ENCODE measurements at places on chromosomes 13 and 19.

- no peak for DNase-seq
Measured at GRCh38 chr13:46839399-46839798, 42.4 kb upstream of the ESD start.

DNA sequence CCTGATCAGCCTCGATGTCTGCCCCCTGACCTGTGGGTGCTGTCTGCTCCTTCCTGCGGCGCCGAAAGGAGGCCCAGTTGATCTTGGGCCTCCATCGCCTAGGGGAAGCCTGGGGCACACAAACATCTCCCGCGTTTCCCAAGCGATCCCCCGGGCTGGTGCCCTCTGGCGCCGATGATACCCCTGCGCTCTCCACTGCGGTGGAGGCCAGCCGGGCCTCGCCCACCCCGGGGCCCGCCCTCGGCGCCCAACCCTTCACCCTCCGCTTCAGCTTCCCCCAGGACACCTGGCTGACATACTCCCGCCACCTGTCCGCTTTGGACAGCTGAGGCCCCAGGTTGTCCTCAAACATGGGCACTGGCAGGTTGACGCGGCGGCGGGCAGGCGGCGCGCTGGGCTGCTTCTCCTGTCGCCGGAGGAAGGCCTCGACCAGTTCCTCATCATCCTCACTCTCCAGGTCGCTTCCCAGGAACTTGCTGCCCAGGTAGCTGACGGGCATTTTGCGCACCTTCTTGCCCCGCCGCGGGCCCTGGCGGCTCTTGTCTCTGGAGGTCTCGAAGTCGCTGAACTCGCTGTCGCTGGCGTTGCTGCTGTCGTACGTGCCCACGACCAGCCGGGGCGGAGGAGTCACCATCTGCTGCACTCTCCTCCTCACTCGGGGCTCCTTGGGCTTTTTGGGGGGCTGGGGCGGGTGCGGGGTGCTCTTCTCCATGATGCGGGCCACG is 1.3 kb downstream of the CCDC8 start:
- DNase-seq, result no peak

DNA sequence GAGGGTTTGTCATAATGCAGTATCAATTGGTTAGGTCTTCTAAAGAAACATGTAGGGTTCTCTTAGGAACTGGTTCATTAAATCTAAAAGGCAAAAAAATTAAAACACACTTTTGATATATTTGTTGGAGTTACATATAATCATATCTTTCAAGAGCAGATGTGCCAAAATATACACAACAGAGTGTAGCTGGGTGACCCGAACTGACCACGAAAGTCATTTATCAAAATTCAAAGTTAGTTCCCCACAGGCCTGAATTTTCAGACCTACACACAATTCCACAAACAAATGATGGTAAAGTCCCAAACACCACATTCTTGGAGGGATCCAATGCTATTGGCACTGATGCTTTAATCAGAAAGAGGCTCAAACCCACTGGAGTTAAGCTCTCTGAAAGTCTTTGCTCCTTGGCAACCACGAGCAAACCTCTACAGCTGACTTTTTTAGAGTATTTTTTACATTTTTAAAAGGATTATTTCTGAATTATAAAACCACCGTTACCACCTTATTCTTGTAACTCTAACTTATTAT is 50.9 kb downstream of the IRS2 start:
- no peak for DNase-seq

- no peak for DNase-seq
Measured at GRCh38 chr13:40980461-40980860, 38.7 kb downstream of the ELF1 start.

DNA sequence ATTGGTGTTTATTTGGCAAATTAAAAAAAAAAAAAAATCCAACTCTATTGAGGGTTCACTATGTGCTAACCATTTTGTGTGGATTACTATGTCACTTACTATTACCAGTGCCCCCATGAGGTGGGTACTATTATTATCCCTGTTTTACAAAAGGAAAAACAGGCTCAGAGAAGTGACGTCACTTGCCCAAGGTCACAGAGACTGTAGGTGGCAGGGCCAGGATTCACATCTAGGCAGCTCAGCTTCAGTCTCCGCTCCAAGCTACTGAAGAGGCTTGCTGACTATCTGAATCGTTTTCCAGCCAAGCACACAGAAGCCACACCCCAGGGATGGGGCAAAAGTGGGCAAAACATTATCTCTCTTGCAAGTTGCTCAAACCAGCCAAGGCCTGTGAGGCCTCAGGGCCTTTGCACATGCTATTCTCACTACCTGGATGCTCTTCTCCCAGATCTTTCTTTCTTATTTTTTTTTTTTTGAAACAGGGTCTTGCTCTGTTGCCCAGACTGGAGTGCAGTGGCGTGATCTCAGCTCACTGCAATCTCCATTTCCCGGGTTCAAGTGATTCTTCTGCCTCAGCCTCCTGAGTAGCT is 4.8 kb upstream of the ANGPTL8 start:
- DNase-seq, result no peak

GRCh38 chr19:46426506-46427162 is 2.1 kb downstream of the PNMA8C start:
- DNase-seq, result no peak

DNA sequence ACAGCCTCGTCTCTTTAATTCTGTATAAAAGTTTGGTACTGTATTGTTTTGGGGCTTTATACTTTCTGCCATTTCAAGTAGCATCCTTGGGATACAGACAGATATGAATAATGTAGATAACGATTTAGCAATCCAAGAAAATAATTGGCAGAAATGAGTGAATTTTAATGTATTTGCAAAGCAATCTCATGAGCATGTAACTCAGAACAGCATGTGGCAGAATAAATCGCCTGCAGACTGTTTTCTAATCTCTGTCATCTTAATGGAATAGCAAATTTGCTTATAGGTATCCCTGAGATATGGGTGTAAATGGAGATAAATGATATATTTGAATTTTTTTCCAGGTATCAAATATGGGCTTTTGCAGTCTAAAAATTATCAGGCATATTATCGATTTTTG is 166.0 kb downstream of the GPC5 start:
- DNase-seq, result no peak

DNA sequence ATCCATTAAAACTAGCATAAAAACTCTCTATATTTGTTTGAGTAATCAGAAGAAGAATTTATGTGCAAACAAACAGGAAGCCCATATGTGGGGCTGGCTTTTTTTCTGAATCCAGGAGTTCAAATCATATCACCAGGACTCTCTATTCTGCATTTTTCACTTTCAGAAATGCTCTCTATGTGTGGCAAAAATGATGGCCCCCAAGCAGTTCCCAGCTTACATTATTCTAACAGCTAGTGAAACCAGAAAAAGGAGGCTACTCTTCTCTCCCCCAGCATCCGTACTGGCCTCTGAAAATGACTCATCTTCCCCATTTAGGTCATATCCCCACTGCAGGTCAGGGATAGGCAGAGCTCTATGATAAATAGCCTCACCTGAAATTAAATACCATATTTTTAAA is 20.4 kb downstream of the RBM26 start:
- peak; percentile 57 for DNase-seq

GRCh38 chr13:44549476-44549875 is 26.7 kb downstream of the TSC22D1 start:
- no peak for DNase-seq

- DNase-seq, result no peak
Measured at GRCh38 chr19:5686326-5686646, 3.8 kb upstream of the RPL36 start.

DNA sequence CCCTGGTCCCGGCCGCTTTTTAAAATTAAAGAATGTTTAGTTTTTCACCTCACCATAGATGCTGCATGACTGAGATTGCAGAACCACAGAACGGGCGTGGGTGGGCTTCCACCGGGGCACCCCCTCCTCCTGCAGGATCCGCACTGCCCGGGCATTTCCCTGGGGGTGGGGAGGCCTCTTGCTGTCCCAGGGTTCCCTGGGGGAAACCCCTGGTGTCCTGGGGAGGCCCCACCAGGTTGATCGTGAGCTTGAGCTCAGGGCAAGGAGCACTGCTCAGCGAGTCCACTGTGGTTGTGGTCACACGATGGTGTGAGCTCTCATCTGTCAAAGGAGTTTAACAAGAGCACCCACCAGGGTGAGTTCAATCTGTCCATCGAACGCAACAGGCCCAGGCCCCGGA is 11.4 kb upstream of the TCF3 start:
- no peak for DNase-seq

DNA sequence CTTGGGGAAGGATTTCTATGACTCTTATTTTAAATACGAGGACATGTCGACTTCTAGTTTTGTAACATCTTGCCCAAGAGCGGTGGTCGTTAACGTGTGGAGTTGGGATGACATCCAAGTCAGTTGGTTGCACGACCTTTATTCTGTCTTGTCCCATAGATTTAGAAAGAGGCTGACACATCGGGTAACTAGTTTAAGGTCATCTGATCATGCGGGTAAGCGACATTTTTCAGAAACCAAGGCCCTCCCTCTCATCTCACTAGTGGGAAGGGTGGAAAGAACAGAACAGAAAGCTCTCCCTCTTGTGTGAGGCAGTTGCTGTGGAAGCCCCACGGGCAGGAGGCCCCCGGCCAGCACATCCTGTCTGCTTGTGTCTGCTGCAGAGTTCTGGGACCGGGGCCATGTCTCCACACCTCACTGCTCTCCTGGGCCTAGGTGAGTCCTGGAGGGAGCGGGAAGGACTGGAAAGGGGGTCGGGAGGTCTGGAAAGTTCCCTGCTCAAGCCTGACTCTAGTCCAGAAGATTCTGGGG is at the start of gene LAIR2:
Gene LAIR2 (plus strand): TSS at position 314 of the 531 bp plus-strand sequence. CDS start 88 bp downstream, at position 402.
- no peak for DNase-seq

DNA sequence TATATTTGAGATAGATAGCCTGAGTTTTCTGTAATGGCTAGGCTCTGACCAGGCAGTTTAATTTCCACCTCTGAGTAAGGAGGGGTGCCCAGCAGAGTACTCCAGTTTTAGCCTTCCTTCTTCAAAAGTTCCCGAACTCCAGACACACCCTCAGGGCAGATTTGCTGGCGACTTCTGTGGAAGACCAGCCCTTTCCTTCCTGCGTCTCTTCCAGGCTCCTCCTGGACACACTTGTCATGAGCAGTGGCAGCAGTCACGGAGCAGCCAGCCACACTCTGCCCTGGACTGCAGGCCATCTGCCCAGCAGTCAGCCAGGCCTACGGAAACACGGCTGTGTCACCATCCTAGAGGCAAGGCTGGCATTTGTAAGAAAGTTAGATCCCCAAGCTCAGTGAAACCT is 6.6 kb upstream of the FLT1 start:
- DNase-seq, result no peak

DNA sequence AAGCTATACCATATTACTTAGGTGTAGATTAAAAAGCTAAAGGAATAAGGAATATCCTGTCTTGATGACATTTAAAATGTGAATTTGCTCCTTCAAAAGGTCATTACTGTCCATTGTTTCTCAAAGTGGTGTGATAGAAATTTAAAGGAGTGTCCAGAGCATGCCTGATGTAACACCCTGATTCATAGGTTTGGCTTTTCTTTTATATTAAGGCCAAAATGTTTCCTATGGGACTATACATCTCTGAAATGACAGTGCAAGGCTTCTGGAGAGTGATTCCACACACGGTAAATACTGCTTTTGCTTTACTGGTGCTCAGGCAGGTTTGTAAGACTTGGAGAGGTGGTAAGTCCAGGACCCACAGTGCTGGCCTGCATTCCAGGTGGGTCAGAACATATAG is 289.9 kb downstream of the RFC3 start:
- DNase-seq, result no peak

GRCh38 chr13:113588394-113589111 is 4.0 kb downstream of the TFDP1 start:
- no peak for DNase-seq

GRCh38 chr13:48890391-48890790 is 85.3 kb upstream of the FNDC3A start:
- DNase-seq, result no peak

- DNase-seq, result no peak
Measured at GRCh38 chr13:36666477-36667229, 7.2 kb upstream of the SERTM1 start.

DNA sequence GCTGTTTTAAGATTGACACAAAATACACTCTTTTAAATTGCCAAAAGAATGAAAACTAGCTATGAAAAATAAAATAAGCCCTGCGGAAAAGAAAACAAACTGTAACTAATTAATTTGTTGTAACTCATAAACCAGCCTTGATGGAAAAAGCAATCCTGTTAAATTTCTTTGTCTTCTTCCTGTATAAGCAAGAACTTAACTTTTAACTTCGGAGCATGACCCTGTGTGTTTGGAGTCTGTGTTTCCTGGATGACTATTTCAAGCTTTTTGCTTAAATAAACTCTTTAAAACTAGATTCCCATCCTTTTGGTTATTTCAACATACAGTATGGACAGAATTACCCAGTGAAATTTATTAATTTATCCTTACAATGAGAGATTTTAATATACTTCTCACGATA is 122.6 kb downstream of the TNFRSF19 start:
- no peak for DNase-seq

GRCh38 chr19:31013384-31014020 is 335.7 kb downstream of the TSHZ3 start:
- DNase-seq, result no peak

GRCh38 chr13:107730813-107731212 is 484.5 kb downstream of the LIG4 start:
- no peak for DNase-seq

DNA sequence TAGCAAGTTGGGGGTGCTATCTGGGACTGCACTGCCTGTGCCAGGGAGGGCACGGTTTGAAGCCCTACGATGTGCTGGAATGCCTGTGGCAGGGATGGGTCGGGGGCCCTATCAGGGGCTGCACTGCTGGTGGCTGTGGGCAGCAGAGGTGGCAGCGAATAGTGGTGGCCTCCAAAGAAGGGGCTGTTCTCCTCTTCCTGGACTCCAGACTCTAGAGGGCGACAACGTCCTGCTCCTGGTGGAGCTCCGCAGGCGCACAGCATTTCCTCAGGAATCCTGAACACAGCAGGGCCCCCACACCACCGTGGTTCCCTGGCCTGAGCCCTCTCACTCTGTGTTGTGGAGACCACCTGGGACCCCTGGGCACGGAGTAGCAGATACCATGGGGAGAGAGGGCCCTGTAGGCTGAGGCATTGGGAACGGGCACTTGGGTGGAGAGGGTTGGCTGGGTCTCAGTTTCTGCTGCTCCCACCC is 145.6 kb downstream of the TNFRSF19 start:
- no peak for DNase-seq

DNA sequence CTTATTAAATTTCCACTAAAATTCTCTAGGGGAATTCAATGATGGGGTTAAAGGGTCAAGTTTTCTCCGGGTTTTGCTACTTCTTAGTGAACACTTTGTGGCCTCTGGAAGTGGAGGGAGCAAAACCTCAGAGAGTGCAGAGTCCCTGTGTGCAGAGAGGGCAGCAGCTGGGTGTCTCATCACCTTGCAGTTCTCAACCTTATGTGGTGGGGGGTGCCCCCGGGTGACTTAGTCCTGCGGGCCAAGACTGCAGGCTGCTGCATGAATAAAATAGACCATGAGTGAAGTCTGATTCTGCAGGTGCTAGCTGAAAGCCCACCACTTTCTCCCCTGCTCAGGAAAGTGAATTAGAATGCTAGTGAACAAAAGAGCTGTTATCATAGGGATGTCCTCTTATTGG is 191.6 kb downstream of the DLEU7 start:
- no peak for DNase-seq

DNA sequence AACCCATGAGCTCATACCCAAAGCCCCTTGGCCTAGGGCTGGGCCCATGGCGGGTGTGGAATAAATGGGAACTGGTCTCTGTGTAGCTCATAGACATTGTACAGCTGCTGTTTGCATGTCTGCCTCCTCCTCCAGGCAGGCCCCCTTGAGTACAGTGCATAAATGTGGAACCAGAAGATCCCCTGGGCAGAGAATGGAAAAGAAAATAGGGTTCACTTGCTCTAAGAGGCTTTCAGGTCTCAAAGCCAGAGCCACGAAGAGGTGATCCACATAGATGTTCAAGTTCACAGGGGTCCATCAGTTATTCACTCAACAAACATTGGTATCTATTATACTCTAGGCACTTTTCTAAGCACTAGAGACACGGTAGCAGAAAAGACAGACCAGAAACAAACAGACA is 79.2 kb upstream of the CACNA1A start:
- no peak for DNase-seq

- no peak for DNase-seq
Measured at GRCh38 chr19:55231391-55232285, 3.1 kb upstream of the TMEM86B start.
